Foreskin melanocyte (primary cell): ENCODE measurements at places on chromosomes 4 and X.

DNA sequence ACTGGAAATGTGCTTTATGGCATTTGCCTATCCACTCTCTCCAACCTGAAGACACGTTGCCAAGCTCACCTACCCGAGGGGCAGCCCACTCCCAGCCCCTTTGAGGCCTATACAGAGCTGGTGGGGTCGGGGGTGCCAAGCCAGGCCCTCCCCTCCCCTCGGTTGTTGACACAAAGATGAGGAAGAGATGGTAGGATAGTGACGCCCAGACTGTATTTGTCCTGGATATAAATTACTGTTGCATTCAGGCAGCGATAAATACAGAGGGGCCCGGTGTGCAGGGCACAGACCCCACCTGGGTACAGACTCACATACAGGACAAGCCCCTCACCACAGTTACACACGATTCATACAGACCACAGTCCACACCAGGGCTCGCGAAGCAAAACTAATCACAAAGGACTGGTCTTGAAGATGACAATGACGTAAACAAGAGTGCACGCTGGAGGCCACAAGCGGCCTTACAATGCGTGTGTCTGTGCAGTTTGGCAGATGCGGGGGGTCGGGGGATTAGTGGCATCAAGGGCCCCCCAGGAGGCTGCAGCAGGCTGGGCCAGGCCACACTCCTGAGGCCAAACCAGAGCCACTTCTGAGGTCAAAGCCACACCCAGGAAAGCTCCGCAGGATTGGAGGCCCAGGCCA, 14.6 kb downstream of the DGKQ start:
- DNase-seq, result no peak

DNA sequence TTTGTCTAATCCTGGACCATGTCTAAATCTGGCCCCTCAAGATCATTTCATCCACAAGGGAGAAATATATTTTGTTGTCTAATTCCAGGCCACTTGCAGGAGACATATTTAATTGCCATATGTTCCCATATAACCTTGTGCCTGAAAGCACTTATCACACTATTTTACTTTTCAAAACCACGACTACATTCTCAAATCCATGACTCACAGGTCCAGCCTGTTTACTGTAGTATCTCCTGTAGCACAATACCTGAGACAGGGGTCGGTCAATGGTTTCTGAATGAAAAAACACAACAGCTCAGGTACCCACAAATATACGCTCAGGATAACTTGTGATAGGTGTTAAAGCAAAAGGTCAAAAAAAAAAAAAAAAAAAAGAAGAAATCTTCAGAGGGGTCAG, 60.9 kb downstream of the SEC24D start:
- no peak for DNase-seq

- DNase-seq, result no peak
Measured at GRCh38 chr4:57159866-57160265, 49.7 kb upstream of the IGFBP7 start.

- DNase-seq, result no peak
Measured at GRCh38 chr4:104491481-104492182, 3.1 kb downstream of the CXXC4 start.

DNA sequence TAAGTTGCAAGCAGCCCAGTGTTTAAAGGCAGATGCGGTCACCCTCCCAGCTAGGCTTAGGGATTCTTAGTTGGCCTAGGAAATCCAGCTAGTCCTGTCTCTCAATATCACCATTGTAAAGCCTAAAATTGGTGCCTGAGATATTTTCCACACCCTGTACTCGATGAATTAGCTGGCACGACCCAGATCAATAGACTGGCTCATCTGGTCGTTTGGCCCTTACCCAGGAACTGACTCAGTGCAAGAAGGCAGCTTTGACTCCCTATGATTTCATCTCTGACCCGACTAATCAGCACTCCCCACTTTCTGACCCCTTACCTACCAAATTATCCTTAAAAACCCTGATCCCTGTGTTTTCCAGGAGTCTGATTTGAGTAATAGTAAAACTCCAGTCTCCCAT, 384.9 kb upstream of the SLC7A11 start:
- no peak for DNase-seq

DNA sequence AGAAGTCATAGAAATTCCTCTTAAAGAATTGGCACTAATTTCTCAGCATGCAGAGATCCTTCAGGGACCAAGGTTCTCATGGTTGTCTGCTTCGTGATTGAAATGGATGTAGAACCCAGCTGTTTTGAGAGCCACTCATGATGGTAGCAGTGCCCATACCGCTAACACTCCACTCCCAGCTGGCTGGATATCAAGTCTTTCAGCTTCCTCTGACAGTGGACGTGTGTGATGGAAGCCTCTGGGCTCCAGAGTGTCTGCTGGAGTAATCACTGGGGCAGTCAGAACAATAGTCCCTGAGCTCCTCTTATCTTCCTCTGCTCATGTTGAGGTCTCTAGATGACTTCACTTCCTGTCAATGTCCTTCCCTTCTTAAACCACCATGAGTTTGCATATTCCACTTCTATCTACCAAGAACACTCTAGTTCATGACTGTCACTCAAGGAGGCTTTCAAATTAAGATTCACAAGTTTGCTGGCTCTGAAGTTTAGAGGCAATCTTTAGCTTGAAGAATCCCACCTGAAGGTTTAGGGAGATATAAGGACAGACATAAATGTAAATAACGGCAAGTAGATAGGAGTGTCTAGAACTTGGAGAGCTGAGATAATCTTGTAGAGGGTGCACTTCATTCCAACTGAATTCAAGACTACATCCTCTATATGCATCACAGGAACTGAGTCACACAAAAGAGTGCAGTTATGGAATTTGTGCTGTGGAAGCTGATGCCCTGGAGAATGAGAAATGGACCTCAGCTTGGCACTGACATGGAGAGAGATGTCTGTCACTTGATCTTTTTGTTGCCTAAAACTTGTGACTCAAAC, 64.5 kb upstream of the WDR1 start:
- DNase-seq, result no peak

DNA sequence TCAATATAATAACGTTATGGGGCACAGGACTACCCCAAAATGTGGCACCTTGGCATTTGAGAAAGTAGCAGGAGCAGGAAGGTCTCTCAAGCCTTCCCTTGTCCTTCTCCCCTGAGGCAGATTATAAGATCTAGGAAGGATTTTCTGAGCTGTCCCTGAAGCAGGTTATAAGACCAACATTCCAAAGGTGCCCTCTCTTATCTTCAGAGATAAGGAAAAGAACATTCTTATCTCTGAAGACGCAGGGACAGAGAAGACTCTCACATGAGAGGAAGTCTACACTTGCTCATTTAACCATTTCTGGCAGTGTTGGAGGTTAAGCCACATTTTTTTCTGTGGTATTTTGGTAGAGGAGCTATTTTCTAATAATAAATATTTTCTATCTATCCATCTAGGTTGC, 437.9 kb upstream of the MAOA start:
- no peak for DNase-seq
